ENCODE measurements at places on chromosomes 7 and 10. TPM values are rescaled to one million over a fixed set of nuclear protein-coding genes. Genes with fewer than 3 reads are reported as not detected.

- H3K4me1 ChIP-seq: peaks cover 48% of the 10 kb centered on the region
- peak overlapping the region; percentile 90 for H3K4me3 ChIP-seq
- H3K36me3 ChIP-seq: peaks cover 22% of the 10 kb centered on the region
- peak overlapping the region; percentile 88 for H3K27ac ChIP-seq
- DNase-seq: peak; percentile 35
- H3K27me3 ChIP-seq: no peaks in the 10 kb centered on the region
Observed at GRCh38 chr10:72272689-72273409, 875 bp upstream of the DDIT4 start.

DNA sequence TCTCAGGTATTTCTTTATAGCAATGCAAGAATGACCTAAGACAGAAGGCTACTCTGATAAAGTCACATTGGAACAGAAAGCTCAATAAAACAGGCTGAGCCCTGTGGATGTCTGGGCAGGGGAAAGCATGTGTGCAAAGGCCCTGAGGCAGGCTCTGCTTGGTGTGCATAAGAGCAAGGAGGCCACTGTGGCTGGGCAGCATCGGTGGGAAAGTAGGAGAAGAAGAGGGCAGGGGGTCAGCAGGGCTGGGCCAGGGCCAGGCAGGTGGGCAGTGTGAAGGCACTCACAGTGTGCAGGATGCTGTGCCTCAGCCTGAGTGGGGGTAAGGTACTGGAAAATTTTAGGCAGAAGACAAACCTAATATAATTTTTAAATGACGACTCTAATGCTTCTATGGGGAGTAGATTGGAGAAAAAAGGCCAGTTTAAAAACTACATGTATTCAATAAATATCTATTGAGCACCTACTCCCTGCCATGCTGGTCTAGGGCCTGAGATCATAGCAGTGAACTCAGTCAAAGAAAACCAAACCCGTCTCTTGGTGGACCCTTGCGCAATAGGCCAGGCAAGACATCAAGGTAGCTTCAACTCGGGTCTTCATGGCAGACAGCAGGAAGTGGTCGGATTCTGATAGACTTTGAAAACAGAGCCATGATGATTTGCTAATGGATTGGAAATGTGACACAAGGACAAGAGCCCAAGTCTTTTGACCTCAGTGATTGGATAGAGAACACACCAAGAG, 572.3 kb downstream of the TCERG1L start:
- H3K36me3 ChIP-seq: no peaks in the 10 kb centered on the region
- DNase-seq: no peak

DNA sequence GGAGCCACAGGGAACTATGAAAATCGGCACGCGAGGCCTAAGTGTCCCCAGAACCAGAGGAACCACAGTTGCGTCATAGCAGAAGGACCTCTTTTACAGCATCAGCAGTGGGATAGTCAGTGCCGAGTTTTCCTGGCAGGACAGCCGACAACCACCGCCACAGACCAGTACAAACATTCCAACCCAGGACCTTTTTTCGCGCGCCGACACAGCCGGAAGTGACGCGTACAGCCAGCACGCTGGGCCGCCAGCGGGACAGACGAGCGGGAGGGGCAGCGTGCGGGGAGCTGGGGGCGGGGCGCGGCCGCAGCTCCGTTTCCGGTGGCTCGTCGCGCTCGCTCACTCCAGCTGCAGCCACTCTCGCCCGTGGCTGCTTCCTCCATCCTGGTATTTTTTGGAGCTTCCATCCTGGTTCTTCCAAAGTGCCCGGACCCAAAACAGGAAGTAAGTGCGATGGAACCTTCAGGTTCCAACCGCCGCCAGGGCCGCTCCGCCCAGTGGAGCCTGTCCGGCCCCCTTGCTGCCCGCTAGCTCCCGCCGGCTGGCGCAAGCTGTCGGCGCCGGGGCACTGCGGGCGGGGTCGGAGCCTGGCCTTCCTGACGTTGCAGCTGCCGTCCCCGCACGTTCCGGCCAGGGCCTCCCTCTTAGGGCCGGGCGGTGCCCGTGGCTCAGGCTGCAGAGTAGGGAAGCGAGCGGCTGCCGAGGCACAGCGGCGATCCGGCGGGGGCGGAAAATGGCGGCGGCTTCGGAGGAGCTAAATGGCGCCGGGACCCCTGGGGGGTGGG, at the start of gene DMTF1:
Gene DMTF1, plus strand, starts transcription at position 342 of the 785 bp plus-strand sequence. CDS start 12,489 bp downstream, outside the sequence.
- H3K4me1 ChIP-seq: peaks cover 9% of the 10 kb centered on the region
- H3K36me3 ChIP-seq: peaks cover 2% of the 10 kb centered on the region
- H3K27me3 ChIP-seq: no peaks in the 10 kb centered on the region
- DNase-seq: peak; percentile 84
- peak within 1 kb of the TSS; percentile 90 for H3K27ac ChIP-seq

DNA sequence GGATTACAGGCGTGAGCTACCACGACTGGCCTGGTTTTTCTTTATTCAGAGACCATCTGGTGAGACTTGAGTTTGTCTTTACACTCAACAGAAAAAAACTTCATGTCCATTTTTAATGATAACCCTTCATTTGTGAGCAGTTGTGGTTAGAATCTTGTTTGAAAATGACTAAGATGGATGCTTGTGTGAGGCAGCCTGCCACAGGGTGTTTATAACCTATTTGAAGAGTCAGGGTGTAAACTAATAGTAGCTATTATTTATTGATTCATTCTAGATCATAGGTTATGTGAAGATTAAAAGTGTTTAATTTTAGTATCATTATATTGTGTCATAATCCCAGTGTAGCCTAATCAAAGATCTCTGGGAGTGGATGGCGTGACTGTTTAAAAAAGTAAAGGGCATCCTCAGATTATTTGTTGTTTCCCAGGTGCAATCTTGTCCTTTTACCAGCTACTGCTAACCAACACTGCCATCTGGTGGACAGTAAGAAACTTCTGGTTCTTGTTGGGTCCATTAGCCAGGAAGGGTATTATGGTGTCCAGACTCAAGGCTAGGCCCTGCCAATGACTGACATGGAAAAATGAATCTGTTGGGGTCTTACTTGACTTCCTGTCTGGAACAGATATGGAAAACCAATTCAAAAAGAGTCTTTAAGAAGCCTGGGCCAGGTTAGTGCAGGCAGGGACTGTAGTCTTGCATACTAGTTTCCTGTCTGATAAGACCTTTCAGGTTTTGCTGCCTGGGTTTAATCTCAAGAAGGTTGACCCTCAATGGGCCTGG, 24.9 kb downstream of the NRBF2 start:
- no peak overlapping the region for H3K27ac ChIP-seq
- H3K4me1 ChIP-seq: no peaks in the 10 kb centered on the region
- H3K4me3 ChIP-seq: no peak overlapping the region

DNA sequence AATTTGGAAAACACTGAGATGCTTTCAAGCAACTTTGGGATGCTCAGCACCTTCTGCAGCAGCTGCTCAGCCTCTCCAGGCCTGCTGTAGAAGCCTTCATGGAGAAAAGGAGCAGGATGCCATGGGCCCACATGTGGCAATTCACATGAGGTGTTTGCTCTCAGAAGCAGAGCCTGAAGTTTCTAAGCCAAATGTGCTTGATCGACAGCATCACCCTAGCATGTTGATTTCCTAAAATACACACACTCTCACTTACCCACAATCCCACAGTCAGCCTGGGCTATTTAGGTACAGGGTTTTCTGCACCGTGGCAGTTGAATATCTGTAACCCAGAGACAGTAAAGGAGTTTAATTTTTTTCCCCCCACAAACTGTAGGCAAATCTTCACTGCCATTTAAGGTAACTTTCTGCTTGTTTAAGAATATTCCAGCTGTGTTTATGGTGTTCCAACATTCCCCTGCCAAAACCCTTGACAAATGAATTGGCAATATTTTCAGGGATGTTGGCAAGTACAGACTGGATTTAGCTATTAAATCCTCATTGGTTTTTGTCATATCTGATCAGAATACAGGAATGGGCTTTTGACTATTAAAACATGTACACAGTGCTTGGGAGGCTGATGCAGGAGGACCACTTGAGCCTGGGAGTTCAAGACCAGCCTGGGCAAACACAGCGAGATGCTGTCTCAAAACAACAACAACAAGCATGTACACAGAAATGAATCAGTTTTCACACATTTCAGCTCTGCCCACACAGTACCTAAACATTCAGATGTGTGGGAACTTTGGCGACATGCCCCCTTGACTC, 244.2 kb downstream of the CELF2 start:
- H3K27me3 ChIP-seq: no peaks in the 10 kb centered on the region
- no peak for DNase-seq
- no peak overlapping the region for H3K4me3 ChIP-seq
- H3K27ac ChIP-seq: peak overlapping the region; percentile 14

GRCh38 chr7:111756687-111757178, 194.4 kb upstream of the IMMP2L start:
- H3K4me3 ChIP-seq: no peak overlapping the region
- no peak overlapping the region for H3K27ac ChIP-seq
- no peaks in the 10 kb centered on the region for H3K27me3 ChIP-seq
- H3K36me3 ChIP-seq: no peaks in the 10 kb centered on the region
- DNase-seq: no peak

- H3K4me1 ChIP-seq: no peaks in the 10 kb centered on the region
- no peak overlapping the region for H3K4me3 ChIP-seq
- no peak for DNase-seq
- no peaks in the 10 kb centered on the region for H3K36me3 ChIP-seq
- no peak overlapping the region for H3K27ac ChIP-seq
Observed at GRCh38 chr7:154864523-154864891, 138.4 kb downstream of the PAXIP1 start.

PCGF5 gene
- total RNA-seq: 57.7 TPM

C10orf67 gene
- not detected for total RNA-seq

DNA sequence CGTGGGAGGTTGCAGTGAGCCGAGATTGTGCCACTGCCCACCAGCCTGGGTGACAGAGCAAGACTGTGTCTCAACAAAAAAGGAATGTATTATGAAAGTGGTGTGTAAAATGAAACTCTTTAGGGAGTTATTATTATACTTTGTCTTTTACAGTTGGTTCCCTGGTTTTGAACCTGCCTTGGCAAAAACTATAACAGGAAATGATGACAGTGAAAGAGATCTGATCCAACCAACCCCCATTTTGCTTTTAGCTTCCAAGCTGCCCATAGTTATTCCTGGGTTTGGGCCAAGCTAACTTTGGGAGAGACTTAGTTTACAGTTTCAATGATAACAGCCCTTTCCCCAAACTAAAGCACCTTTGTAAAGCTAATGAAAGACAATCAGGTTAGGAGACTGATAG, 34.1 kb upstream of the NMT2 start:
- no peaks in the 10 kb centered on the region for H3K27me3 ChIP-seq
- H3K27ac ChIP-seq: no peak overlapping the region
- no peak for DNase-seq

Measured in CD4-positive, alpha-beta T cell (primary cell).